Kidney (tissue), 22 donors: ENCODE measurements at places on chromosomes 11 and 22. TPM values are rescaled to one million over a fixed set of nuclear protein-coding genes. Genes with fewer than 3 reads are reported as not detected.

DNA sequence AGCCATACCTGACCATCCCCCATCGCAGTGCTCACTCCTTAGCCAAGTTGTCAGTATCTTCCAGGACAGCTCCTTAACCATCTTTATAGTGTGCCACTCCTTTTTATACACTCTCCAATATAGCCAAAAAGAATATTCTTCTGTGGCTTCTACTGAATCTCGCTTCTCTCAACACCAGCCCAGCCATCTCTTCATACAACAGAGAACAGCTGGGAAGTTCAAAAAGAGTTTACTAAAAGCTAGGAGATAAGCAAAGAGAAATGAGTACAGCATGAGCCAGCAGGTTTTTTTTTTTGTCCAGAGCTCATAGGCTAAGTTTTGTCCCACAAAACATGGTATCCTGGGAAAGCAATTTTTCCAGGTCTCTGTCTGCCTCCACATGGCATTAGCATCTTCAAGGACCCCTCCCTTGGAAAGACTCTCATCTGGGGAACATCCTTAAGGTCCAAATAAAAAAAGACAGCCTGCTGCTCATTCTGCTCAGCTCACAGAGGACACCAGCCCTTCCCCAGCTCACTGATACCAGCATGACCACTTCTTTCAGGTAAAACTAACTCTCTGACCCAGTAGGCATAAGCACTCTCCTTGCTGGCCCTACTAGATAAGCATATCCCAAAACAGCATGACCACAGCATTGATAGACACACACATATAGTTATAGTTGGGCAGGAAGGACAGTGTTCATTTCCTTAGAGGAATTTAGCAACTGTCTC, 48.8 kb upstream of the YWHAH start:
- H3K4me1 ChIP-seq: no peaks in the 10 kb centered on the region
- H3K27me3 ChIP-seq: no peaks in the 10 kb centered on the region
- DNase-seq: no peak
- no peak overlapping the region for H3K27ac ChIP-seq

GRCh38 chr22:32073262-32073661, 30.2 kb downstream of the SLC5A1 start:
- H3K27ac ChIP-seq: no peak overlapping the region
- H3K36me3 ChIP-seq: no peaks in the 10 kb centered on the region
- H3K4me3 ChIP-seq: no peak overlapping the region
- no peaks in the 10 kb centered on the region for H3K27me3 ChIP-seq

UCP2 gene
- total RNA-seq: 104 TPM

DNA sequence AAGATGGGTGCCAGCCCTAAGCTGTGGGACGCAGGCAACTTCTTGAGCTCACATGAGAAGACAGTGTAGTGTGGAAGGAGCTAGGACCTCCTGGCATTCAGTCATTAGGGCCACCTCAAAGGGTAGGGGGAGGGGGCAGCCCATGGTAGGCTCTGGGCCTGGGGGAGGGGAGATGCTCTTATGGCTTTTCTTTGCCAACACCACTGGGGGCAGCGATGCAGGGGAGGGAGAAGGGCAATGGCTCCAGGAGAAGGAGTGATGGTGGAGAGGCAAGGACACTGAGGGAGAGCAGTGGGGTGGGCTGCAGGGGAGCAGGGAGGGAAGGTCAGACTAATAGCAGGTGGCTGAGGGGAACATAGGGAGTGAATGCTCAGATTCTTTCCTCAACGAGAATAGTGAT, 63.3 kb upstream of the SUSD2 start:
- H3K36me3 ChIP-seq: peaks cover 21% of the 10 kb centered on the region
- no peak overlapping the region for H3K27ac ChIP-seq
- no peaks in the 10 kb centered on the region for H3K4me1 ChIP-seq
- H3K4me3 ChIP-seq: no peak overlapping the region

MRGPRX3 gene
- total RNA-seq: not detected

TRIM49 gene
- total RNA-seq: not detected

SNX32 gene
- 1.0 TPM for total RNA-seq

GRCh38 chr11:70502677-70503467, 104.5 kb downstream of the CTTN start:
- no peaks in the 10 kb centered on the region for H3K36me3 ChIP-seq
- no peaks in the 10 kb centered on the region for H3K4me1 ChIP-seq
- DNase-seq: peak; percentile 60
- H3K27ac ChIP-seq: no peak overlapping the region
- no peak overlapping the region for H3K4me3 ChIP-seq
- no peaks in the 10 kb centered on the region for H3K27me3 ChIP-seq

- DNase-seq: peak; percentile 27
- H3K4me1 ChIP-seq: no peaks in the 10 kb centered on the region
- H3K27me3 ChIP-seq: no peaks in the 10 kb centered on the region
- peak within 1 kb of the TSS; percentile 51 for H3K4me3 ChIP-seq
- no peaks in the 10 kb centered on the region for H3K36me3 ChIP-seq
- no peak within 1 kb of the TSS for H3K27ac ChIP-seq
Measured at GRCh38 chr11:112163875-112164685, at the start of gene IL18. IL18 (minus strand) TSS chr11:112164094; CDS start chr11:112155053, 9,041 bp downstream.

DNA sequence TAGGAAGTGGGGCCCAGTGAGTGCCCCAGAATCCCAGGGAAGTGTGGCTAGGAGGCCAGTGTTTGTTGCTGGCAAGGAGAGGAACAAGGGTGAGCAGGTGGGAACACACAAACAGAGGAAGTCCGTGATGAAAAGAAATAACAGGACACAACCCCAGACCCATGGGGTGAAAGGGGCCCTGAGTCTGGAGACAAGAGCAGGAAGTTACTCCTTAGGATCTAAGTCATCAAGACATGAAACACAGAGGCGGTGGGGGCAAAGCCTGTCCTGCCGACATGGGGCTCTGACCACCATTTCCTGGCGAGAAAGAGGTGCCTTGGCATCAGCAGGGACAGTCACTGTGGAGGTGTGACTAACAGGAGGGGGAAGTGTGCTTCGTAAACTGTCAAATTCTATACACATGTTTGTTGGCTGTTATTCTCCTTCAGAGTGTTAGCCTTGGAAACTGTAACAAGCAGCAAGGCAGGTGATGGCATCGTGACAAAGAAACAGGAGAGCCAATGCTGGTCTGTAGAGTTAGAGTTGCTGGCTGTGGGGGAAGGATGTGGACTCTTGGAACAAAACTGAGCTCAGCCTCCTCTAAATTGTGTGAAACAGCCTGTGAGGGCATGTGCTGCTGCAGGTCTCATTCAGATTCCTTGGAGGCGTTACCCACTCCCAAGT, 21.7 kb downstream of the CHST1 start:
- no peak overlapping the region for H3K4me3 ChIP-seq
- H3K4me1 ChIP-seq: no peaks in the 10 kb centered on the region
- H3K27me3 ChIP-seq: no peaks in the 10 kb centered on the region

KRTAP5-8 gene
- 0.35 TPM for total RNA-seq

GRCh38 chr11:79412761-79413160, 28.1 kb downstream of the TENM4 start:
- H3K27me3 ChIP-seq: no peaks in the 10 kb centered on the region
- H3K27ac ChIP-seq: no peak overlapping the region
- H3K4me3 ChIP-seq: no peak overlapping the region
- DNase-seq: no peak

OR52A5 gene
- not detected for total RNA-seq

DNA sequence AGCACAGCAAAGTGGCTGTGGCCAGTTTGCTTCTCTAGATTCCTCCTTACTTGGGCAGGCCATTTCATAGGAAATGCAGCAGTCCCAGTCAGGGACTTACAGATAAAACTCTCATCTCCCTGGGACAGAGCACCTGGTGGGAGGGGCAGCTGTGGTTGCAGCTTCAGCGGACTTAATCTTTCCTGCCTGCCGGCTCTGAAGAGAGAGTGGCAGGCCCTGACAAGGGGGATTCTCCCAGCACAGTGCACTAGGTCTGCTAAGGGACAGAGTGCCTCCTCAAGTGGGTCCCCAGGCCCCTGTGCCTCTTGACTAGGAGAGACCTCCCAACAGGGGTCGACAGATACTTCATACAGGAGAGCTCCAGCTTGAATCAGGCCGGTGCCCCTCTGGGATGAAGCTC, 1649.1 kb downstream of the LRRC4C start:
- no peak for DNase-seq
- H3K4me3 ChIP-seq: no peak overlapping the region
- no peaks in the 10 kb centered on the region for H3K36me3 ChIP-seq
- no peak overlapping the region for H3K27ac ChIP-seq

DNA sequence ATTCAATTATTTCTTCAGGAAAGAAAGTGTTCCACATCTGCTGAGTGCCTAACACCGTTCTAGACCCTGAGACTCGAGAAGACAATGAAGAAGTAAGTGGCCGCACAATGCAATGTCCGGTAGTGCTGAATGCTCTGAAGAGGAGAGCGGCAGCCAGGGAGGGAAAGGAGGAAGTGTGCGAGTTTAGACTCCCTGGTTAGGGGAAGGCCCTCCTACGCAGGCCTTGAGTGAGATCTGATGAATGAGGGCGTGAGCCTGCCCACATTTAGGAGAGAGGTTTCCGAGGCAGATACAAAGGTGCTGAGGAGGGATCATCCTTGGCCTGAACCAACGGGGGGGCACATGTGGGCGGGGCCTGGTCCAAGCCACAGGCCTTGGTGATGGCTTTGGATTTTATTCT, 558.6 kb downstream of the NTM start:
- H3K4me3 ChIP-seq: no peak overlapping the region
- peaks cover 6% of the 10 kb centered on the region for H3K4me1 ChIP-seq
- no peaks in the 10 kb centered on the region for H3K36me3 ChIP-seq
- DNase-seq: peak; percentile 79
- H3K27ac ChIP-seq: no peak overlapping the region

DNA sequence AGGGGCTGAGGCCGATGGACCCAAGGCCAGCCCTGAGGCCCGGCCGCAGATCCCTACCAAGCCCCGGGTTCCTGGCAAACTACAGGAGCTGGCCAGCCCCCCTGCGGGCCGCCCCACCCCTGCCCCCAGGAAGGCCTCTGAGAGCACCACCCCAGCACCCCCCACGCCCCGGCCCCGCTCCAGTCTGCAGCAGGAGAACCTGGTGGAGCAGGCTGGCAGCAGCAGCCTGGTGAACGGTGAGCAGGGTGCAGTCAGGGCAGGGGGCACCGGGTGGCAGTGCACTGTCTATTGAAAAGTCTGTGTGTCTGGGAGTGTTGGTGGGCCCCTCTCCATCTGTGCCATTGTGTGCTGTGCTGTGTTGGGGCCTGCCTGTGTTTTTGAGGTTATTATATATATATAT, 16.1 kb downstream of the MICALL1 start:
- H3K27ac ChIP-seq: no peak overlapping the region
- no peaks in the 10 kb centered on the region for H3K4me1 ChIP-seq
- no peak for DNase-seq
- no peak overlapping the region for H3K4me3 ChIP-seq
- H3K36me3 ChIP-seq: peaks cover 22% of the 10 kb centered on the region

DNA sequence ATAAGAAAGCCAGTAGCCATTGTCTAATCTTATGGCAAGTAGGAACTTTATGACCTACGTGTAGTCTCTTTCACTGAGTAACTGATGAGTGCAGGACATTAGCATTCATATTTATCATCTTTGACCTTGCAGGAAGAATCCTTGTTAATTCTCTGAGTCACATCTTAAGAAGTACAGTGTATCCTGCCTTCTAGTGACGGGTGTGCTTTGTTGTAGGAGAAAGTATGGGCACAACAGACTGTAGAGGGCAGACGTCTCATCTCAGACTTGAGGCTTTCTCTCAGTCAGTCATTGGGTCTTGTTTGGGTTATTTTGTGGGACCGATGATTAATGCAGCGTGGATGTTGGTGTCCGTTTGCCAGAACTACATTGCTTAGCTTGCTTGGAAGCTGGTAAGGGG, 6.8 kb downstream of the RNF214 start:
- no peak overlapping the region for H3K27ac ChIP-seq
- H3K27me3 ChIP-seq: no peaks in the 10 kb centered on the region
- H3K4me3 ChIP-seq: no peak overlapping the region
- H3K4me1 ChIP-seq: no peaks in the 10 kb centered on the region
- no peak for DNase-seq
- peaks cover 10% of the 10 kb centered on the region for H3K36me3 ChIP-seq

HPX gene
- total RNA-seq: 1.3 TPM

GRCh38 chr11:8870411-8871170, 40.4 kb upstream of the AKIP1 start:
- peak overlapping the region; percentile 88 for H3K4me3 ChIP-seq
- no peaks in the 10 kb centered on the region for H3K4me1 ChIP-seq
- DNase-seq: peak; percentile 86
- no peaks in the 10 kb centered on the region for H3K27me3 ChIP-seq
- H3K36me3 ChIP-seq: no peaks in the 10 kb centered on the region

- H3K36me3 ChIP-seq: no peaks in the 10 kb centered on the region
- no peaks in the 10 kb centered on the region for H3K27me3 ChIP-seq
Measured at GRCh38 chr11:93063086-93063485, 93.6 kb downstream of the MTNR1B start.

GRCh38 chr11:16924826-16925560, 89.2 kb downstream of the PLEKHA7 start:
- H3K36me3 ChIP-seq: no peaks in the 10 kb centered on the region
- H3K27me3 ChIP-seq: no peaks in the 10 kb centered on the region
- peak; percentile 76 for DNase-seq
- peak overlapping the region; percentile 26 for H3K27ac ChIP-seq

- H3K4me3 ChIP-seq: no peak overlapping the region
- H3K27me3 ChIP-seq: no peaks in the 10 kb centered on the region
- H3K36me3 ChIP-seq: no peaks in the 10 kb centered on the region
- H3K27ac ChIP-seq: no peak overlapping the region
Measured at GRCh38 chr11:17568944-17569343, 21.9 kb downstream of the OTOG start.

DNA sequence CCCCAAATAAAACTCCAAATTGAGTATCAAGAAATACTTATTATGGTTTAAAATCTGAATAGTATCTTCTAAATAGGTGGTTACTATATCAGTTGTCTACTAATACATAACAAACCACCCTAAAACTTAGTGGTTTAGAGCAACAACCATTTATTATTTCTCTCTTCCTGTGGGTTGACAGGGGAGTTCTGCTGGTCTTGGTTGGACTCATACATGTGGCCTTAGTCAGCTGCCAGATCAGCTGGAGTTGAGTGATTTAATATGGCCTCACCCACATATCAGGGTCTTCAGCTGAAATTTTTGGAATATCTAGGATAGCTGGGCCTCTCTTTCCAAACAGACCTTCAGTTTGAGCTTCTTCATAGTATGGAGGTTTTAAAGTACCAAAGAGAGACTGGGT, 34.5 kb downstream of the C11orf65 start:
- DNase-seq: no peak
- H3K36me3 ChIP-seq: no peaks in the 10 kb centered on the region
- H3K4me3 ChIP-seq: no peak overlapping the region
- H3K27me3 ChIP-seq: no peaks in the 10 kb centered on the region

- H3K27ac ChIP-seq: no peak overlapping the region
- no peaks in the 10 kb centered on the region for H3K36me3 ChIP-seq
- H3K27me3 ChIP-seq: no peaks in the 10 kb centered on the region
- no peak for DNase-seq
Measured at GRCh38 chr11:111204211-111204610, 41.3 kb upstream of the POU2AF2 start.

PTPRCAP gene
- 20.3 TPM for total RNA-seq

GRCh38 chr11:689625-690024, 5.4 kb downstream of the DEAF1 start:
- no peaks in the 10 kb centered on the region for H3K4me1 ChIP-seq
- H3K27ac ChIP-seq: no peak overlapping the region
- H3K4me3 ChIP-seq: no peak overlapping the region
- no peak for DNase-seq

- no peaks in the 10 kb centered on the region for H3K36me3 ChIP-seq
- no peak overlapping the region for H3K27ac ChIP-seq
- H3K4me3 ChIP-seq: no peak overlapping the region
- H3K27me3 ChIP-seq: no peaks in the 10 kb centered on the region
Measured at GRCh38 chr11:3175194-3175593, 10.1 kb upstream of the OSBPL5 start.

NTM gene
- total RNA-seq: 10.3 TPM

GPR83 gene
- 0.28 TPM for total RNA-seq

GRCh38 chr11:103994518-103994917, 41.9 kb upstream of the DDI1 start:
- no peak for DNase-seq
- no peaks in the 10 kb centered on the region for H3K4me1 ChIP-seq
- H3K27me3 ChIP-seq: no peaks in the 10 kb centered on the region
- H3K36me3 ChIP-seq: no peaks in the 10 kb centered on the region
- no peak overlapping the region for H3K4me3 ChIP-seq
